T-helper 2 cell (primary cell): ENCODE measurements at places on chromosomes 11 and 22.

DNA sequence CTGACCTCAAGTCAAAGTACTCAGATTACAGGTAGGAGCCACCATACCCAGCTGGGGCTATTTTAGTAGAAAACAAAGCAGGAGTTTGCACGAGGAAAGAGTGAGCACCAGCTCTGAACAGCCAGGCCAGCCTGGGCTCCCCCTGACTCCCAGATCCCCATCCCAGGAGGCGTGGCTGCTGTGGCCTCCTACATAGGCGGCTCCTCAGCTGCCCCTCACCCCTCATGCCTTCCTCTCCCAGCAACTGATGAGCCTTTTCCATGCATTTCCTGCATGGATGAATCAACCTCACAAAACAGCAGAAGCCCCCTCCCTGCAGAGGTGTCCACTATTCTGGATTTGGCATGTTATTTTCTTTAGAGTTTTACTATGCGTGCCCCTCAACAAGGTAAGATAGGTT, 10.5 kb upstream of the FLRT1 start:
- no peak for DNase-seq

GRCh38 chr11:60065801-60066200, 9.3 kb downstream of the MS4A3 start:
- no peak for DNase-seq

DNA sequence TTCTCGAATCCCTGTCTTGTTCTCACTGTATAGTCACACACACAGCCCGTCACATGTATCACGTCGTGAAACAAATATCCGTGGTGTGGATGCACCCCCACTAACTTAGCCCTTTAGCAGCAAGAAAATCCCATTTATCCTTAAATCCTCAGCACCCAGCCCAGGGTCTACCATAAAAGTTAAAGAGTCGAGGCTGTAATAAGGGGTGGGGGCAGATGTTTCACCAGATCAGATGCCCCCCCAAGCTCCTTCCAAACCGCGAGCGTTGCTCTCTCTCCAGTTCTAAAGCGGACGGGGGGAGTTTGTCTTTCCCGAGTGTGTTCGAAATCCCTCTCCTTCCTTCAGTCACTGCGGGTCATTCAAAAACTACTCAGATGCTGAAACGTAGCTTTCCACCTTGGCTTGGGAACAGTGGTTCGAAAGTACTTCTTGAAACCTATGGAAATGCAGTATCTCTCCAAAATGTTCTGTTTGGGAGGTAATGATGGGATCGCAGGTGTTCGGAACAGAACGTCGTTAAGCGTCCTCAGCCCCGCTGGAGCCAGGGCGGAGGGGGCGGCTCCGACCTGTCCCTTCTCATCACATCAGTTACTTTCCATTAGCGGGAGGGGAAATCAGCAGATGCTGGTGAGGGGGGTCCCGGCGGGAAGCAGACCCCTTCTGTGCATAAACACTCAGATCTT, 156.2 kb downstream of the BRD1 start:
- no peak for DNase-seq

DNA sequence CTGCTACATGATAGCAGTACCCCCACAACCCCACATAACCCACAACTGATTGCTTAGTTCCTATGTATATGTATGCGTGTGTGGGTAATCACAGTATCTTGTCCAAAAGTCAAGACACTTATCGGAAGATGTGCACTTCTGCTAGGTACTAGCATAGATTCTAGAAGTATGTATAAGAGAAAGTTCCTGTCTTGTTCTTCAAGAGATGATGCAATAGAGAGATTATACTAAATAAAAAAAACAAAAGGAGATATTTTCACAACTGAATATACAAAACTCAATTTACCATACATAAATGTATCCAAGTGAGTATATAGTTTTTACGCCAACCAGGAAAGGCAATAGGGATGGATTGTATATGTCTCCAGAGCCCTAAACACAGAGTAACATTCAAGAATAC, 112.0 kb downstream of the FCHSD2 start:
- DNase-seq: no peak

DNA sequence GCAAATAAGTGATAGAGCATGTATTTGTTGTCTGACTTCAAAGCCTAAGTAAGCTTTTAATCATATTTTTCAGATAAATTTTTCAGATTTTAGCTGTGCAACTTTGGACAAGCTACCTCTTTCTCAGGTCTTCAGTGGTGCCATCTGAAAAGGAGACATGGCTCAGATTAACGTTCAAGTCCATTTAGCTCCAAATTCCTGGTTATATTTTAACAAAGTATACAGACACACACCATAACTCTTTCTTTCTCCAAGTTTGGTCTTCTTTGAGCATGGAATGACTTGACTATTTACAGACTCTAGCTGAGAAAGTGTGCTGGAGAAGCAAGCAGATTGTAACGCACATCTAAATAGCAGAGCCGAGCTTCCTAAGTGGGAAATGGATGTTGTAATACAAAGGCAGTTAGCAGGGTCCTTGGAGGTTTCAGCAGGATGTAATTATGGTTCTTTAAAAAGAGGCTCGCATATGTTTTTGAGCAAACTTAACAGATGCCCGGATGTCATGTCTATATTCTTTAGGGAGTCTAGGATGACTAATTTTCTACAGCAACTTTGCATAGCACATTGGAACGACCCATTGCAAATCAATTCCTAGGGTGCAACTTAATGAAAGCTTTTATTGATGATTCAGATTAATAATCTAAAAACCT, 128.1 kb upstream of the E2F8 start:
- no peak for DNase-seq

- DNase-seq: no peak
These were observed 100.5 kb upstream of the IGLL5 start for GRCh38 chr22:22787151-22787550.

GRCh38 chr11:45086526-45086925, 59.9 kb upstream of the PRDM11 start:
- no peak for DNase-seq

- DNase-seq: peak; percentile 14
These were observed 18.9 kb downstream of the LIMK2 start for GRCh38 chr22:31230871-31231621.

GRCh38 chr11:112211536-112211935, 14.7 kb upstream of the PTS start:
- no peak for DNase-seq

- DNase-seq: no peak
These were observed 91.5 kb upstream of the FGF3 start for GRCh38 chr11:69910519-69911309.

DNA sequence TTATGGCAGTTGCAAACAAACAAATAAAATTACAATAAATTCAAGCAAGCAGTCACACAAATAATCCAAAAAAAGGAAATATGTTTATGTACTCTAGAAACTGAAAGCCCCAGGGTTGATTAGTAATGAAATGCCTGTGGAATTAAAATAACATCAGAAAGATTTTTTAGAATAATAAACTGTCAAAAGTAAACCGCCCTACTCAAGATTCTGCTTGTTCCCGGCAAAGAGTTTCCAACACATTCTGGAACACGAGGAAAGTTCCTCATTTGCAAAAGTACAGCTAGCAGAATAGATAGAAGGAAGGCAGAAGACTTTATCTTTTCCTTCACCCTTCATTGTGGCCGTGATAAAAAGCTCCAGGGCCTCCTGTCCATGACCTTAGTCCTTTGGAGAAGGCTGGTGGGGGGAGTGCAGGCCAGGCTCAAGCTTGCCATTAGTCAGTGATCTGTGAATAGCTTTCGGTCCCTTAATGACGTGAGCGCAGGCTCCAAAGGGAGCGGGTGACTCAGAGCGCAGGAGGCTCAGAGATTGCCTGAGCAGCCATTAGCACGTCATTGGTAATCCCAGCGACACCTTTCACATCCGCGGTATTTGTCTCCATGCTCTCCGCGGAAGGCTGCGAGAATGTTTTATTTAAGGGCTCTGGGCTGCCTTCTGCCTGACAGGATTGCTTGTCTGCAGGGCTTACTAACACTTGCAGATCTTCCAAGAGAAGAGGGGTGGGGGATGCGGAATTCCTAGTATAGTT, 458.3 kb downstream of the METTL15 start:
- DNase-seq: no peak

DNA sequence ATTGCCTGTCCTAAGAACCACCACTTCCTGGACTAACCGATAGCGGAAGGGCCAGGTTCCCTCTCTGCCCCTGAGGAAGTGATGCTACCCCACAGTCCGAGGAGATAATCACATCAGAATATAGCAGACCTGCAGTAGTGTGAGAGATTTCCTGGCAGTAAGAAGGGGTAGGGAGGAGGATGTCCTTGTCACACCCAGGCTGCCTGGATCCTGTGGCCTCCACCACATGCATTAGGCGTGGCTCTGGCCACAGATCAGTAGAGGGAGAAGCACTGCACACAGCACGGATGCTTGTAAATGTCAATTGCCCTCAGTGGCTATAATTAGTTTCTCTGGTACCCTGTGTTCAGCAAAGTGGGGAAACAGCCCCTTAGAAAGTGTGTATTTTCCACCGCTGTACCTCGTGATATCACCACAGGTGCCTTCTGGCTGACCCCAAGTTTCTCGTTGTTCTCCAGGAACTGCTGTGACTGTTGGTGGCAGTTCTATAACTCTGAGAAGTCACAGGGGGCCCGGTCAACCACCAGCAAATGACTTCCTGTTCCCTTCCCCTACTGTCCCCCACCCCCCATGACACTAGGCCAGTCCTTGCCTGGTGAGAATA, 61.8 kb downstream of the UBASH3B start:
- peak; percentile 61 for DNase-seq

GRCh38 chr11:5631969-5632635, 7.3 kb downstream of the TRIM34 start:
- DNase-seq: no peak

- no peak for DNase-seq
These were observed 7.2 kb downstream of the ZC3H7B start for GRCh38 chr22:41308544-41308947.

GRCh38 chr11:103648670-103649400, 387.6 kb upstream of the DDI1 start:
- no peak for DNase-seq

DNA sequence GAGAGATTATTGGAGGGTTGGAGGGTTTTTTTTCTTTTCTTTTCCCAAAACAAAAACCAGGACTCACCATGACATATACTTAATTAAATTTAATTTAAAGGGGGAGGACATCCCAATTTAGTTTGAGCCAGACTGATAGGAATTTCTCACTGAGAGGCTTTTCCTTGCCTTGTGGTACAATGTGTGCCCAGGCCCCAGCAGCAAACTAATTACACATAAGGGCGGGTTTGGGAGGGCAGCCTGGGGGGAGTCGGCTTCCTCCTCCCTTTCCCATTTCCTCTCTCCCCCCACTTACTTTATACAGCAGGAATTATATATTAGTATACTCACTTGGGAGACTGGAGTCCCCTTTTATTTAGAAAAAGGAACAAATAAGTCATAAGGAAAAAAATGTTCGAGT, 2.9 kb downstream of the TEAD1 start:
- no peak for DNase-seq

GRCh38 chr22:17896586-17896985, 122.3 kb upstream of the BID start:
- DNase-seq: no peak

- no peak for DNase-seq
These were observed 500.4 kb downstream of the MIAT start for GRCh38 chr22:27157666-27158370.

DNA sequence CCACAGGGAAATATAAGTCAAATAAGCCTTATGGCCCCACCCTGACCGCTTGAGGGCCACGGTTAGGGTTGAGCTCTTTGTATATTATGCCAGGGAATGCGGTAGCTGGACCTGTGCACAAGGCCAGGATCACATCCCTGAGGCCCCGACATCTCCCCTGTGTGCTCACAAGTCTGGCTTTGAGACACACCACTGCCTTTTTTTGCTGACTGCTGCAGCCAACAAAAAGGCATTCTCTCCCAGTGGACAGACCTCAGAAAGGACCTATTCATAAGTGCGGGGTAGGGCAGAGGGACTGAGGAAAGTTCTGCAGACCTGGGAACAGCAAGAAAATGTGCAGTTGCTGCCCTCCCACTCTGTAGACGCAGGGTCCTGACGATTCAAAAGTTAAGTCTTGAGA, 3.4 kb upstream of the SIDT2 start:
- DNase-seq: no peak

DNA sequence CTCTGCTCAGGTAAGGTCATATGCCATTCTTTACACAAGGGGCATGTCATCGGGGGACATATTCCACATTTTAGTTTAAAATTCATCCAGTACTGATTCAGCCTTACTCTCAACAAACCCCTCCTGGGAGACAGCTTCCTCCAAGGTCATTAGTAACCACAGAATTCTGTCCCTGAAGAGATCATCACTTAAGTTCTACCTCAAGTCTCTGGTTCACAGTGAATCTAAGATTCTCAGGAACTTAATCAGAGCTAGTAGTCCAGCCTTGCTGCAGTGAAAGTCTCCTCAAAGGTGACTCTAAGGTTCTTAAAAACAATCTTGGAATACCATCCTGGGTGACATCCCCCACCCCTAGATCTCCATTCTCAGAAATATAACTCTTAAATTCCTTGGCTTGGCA, 18.9 kb upstream of the GDPD4 start:
- DNase-seq: no peak

DNA sequence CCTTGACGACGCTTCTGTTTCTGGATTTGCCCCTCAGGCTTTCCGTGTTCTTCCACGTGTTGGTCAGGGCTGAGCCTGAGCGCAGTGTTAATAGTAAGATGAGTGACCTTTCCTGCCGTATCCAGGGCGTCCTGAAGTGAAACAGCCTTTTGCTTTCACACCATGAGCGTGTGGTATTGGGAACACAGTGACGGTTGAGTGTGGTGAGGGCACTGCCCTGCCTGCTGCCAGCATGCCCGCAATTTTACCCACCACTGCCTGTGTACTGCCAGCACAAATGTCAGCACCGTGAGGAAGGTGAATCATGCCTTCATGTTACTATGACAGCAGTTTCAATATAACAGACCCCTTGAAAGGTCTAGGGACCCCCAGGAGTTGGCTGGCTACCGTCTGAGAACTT, 217.1 kb downstream of the TBC1D22A start:
- DNase-seq: no peak

DNA sequence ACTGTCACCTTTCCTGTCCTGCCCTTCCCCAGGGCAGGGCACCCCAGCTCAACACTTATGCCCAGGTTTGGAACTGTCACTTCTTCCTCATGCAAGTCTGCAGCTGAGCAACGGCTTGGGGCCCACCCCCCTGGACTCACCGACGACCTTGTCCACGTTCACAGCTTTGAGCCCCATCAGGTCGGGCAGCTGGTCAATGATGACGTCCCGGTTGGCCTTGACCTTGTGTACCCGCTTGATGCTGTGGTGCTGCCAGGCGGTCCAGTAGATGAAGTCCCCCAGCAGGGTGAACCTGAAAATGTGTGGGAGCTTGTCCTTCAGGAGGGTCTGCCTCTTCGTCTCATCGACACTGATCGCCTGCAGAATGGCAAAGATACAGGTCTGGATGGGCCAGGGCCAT, 135.0 kb downstream of the CRYBB2 start:
- DNase-seq: no peak

- DNase-seq: no peak
These were observed 46.7 kb upstream of the INCENP start for GRCh38 chr11:62077132-62077531.
